ENCODE measurements at places on chromosomes 5 and 9.

DNA sequence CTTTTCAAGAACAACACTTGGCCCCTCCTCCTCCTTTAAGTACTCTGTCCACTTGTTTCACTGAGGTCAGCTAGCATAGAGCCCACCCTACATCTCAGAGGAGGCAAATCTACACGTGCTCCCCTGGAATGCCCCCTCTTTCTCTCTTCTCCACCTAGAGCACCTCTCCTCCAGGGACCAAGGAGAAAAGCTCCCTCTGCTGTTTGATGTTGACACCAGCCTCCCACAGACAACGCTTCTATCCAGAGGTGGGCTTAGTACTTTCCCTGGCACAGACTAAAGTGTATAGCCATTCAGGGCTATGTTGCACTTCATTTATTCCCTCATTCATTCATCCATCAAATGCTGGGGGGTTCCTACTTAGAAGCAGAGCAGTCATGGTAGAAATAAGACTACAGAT is 68.2 kb upstream of the TAF1L start:
- no peak for DNase-seq

- no peak for DNase-seq
These were observed 978 bp upstream of the ADCY2 start for GRCh38 chr5:7394889-7395431.

DNA sequence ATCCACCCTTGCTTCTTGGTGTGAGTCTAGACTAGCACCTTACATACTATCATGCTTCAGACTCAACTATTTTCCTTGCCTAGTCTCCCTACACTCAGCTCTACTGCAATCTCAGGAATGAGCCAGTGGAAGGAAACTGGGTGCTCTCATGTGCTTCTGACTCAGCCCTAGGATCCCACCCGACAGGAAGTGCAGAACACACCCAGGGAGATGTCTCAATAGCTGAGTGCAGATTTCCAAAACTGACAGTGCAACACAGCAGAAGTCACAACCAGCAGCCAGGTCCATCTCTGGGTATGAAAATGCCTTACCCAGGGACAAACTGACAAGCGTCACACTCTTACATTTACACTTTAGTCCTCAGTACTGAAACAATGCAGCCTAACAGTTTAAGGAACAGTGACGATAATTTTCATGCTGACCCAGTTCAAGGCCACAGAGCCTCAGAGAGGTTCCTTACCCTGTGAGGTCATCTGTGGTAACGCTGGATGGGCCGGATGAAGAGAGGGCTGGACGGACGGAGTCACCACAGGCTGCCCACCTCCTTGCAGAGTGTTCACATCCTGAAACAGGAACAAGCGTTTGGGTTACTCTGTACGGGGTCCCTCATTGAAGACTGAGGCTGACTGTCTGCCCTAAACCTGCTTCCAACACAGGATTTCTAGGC is 33.0 kb downstream of the FKBP15 start:
- DNase-seq = peak; percentile 60

- no peak for DNase-seq
These were observed 53.3 kb downstream of the RAPGEF6 start for GRCh38 chr5:131581702-131582101.

DNA sequence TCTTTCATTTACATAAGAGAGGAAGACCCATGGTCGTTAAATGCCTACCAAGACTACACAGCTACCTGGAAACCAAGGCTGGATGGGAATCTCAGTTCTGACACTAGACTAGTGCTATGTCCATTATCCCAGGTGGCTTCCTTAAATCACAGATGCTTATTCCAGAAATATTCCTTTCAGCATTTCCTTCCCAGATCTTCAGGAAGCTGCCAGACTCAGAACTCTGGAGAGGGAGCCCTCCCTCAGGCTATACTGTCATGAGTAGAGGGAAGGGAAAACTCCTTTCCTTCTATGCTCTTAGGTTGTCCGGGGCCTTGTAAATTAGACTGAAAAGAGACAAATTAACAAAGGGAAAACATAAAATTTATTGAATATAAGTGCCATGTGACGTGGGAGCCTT is 20.8 kb downstream of the FREM1 start:
- DNase-seq = no peak

- DNase-seq = no peak
These were observed 15.5 kb downstream of the BAAT start for GRCh38 chr9:101369286-101369685.

Measured in heart left ventricle (tissue), 16 donors.